ENCODE measurements at places on chromosomes 16 and 17.

DNA sequence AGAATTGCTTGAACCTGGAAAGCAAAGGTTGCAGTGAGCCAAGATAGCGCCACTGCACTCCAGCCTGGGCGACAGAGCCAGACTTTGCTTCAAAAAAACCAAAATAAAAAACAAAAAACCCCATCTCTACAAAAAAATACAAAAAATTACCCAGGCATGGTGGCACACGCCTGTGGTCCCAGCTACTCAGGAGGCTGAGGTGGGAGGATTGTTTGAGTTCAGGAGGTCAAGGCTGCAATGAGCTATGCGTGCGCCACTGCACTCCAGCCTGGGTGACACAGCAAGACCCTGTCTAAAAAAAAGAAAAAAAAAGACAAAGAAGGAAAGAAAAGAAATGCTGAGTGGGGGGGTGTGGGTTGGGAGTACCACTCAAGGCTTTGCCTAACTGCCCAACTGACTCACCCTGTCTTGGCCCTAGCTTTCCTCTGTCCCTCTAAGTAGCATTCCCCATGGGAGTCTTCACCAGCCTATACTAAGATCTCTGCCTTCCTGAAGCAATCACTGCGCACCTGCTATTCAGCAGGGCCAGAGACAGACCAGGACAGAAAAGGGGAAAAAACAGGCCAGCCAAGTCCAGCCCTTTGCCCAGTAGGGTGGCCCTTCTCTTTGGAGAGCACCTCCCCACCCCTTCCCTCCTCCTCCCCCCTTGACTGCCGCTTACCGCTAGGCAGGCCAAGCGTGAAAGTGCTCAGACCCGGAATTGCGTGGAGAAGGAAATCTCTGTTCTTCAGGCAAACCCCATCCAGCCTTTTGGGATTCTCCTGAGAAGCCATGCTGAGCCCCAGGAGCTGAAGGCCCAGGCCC lies 45.8 kb downstream of the RTN4RL1 start:
- no peak for DNase-seq

GRCh38 chr17:69704935-69705334 lies 290.4 kb downstream of the MAP2K6 start:
- DNase-seq = peak; percentile 15

DNA sequence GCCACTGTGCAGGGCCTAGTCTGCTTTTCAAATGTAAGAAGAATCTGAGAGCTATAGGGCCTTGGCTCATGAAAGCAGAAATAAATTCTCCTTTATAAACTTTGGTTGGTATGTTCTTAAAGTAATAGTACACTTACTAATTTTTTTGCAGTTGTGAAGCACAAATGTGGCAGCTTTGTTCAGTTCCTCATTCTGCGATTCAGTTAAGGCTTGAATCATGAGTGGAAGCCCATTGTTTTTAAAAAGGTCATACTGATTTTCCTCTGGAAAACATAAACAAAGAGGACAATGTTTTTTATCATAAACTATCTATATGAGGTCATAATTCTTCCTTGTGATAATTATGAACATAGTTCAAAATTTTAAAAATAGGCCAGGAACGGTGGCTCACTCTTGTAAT lies 23.6 kb upstream of the DYNC1LI2 start:
- DNase-seq = no peak

- DNase-seq = peak; percentile 70
Measured at GRCh38 chr16:78503602-78504001, 404.1 kb downstream of the WWOX start.

DNA sequence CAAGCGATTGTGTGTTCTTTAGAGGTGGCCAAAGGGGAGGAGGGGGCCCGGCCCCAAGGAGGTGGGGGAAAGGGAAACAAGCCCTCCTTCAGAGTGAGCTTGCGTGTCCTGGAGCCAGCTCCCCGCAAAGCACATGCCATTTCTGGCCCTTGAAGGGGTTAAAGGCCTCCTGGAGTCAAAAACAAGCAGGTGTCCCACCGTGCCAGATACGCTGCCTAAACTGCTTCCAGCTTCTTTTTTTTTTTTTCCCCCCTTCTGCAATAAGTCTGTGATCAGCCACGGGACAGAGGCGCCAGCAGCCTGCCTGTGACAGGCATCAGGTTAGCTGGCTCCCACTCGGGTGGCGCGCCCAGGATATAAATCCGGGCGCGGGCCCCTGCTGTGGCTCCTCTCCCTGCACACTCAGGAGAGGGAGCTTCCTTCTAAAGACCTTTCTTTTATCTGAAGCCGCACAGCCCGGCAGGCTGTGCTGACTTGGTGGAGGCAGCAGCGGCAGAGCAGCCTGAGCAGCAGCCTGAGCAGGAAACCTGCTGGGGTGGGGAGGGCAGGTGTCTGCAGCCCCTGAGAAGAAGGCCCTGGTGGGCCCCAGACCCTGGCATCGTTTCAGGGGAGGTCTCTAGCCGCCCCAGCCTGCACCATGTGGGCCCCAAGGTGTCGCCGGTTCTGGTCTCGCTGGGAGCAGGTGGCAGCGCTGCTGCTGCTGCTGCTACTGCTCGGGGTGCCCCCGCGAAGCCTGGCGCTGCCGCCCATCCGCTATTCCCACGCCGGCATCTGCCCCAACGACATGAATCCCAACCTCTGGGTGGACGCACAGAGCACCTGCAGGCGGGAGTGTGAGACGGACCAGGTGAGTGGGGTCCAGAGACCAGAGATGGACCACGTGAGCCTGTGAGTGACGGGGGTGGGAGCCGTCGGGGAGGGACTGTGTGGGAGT lies at the start of gene WFIKKN2:
Gene WFIKKN2 (plus strand): TSS at position 286 of the 934 bp plus-strand sequence. CDS start 352 bp downstream, at position 638.
- no peak for DNase-seq

GRCh38 chr16:23343643-23344612 lies 41.8 kb downstream of the SCNN1B start:
- DNase-seq = no peak

- no peak for DNase-seq
Measured at GRCh38 chr16:67284699-67285646, 5.6 kb downstream of the PLEKHG4 start.

GRCh38 chr16:89166696-89167424 lies 4.7 kb upstream of the CDH15 start:
- DNase-seq = no peak

GRCh38 chr16:89565506-89566372 lies 5.3 kb downstream of the RPL13 start:
- peak; percentile 50 for DNase-seq

GRCh38 chr17:12545877-12546513 lies 119.7 kb upstream of the MYOCD start:
- peak; percentile 45 for DNase-seq

GRCh38 chr17:7834542-7834956 lies 532 bp downstream of the KDM6B start:
- DNase-seq = peak; percentile 88

DNA sequence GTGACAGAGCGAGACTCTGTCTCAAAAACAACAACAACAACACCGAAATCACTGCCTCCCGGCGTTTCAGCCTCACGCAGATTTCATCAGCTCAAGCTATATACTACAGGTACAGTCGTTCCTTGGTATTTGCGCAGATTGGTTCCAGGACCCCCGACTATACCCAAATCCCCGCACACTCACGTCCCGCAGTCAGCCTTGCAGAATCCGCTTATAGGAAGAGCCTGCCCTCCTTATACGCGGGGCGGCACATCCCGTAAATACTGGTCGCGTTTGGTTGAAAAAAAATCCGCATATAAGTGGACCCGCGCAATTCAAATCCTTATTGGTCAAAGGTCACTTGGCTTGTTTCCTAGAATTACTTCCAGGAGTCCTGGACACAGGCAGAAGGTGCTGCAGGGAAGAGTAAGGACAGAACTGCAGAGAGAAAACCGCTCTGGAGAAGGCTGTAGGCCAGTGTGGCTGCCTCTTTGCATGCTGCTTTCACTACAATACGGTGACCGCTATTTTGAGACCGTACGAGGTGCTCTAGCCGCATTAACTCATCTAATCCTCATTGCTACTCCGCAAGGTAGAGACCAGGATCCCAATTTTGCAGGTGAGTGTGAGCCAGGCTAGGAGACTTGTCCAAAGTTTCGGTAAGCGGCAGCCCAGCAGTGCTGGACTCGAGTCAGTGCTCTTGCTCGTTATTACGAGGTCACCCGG lies 718 bp downstream of the NDUFAB1 start:
- no peak for DNase-seq

DNA sequence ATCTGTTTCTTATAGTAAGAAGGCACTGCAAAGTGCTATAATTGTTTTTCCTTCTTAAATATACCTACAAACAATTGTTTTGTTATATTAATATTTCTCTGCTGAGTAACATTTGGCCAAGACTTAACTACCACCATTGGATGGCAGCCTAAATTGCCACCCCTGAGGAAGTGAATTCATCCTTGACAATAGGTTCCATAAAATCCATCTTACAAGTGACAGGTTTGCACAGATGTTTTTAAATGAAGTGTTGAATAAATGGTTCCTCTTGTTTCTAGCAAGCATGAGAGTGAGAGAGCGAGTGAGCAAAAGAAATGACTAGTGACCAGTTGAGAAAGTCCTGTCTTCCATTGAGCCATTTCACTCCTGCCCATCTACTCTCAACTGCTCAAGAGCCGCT lies 8.3 kb upstream of the MPHOSPH6 start:
- no peak for DNase-seq

GRCh38 chr16:74264811-74265210 lies 31.8 kb upstream of the PSMD7 start:
- DNase-seq = no peak

- DNase-seq = no peak
Measured at GRCh38 chr16:47426806-47427205, 34.1 kb downstream of the ITFG1 start.

DNA sequence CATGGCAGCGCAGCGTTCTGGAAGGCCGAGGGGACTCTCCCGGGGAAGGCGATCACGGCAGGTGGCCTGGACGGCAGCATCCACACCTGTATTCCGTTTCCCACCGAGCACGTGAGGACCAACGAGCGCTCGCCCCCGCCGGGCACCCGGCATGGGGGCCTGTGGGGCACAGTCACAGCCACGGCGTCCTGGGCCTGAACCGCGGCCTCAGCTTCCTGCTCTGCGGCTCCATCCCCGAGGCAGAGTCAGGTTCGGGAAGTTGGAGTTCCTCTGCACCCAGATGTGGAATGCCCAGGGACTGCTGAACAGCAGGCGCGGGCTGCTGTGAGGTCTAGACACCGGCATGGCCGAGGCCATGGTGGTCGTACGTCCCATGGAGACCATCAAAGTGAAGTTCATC lies 1713.9 kb downstream of the TP53TG3F start:
- DNase-seq = no peak

DNA sequence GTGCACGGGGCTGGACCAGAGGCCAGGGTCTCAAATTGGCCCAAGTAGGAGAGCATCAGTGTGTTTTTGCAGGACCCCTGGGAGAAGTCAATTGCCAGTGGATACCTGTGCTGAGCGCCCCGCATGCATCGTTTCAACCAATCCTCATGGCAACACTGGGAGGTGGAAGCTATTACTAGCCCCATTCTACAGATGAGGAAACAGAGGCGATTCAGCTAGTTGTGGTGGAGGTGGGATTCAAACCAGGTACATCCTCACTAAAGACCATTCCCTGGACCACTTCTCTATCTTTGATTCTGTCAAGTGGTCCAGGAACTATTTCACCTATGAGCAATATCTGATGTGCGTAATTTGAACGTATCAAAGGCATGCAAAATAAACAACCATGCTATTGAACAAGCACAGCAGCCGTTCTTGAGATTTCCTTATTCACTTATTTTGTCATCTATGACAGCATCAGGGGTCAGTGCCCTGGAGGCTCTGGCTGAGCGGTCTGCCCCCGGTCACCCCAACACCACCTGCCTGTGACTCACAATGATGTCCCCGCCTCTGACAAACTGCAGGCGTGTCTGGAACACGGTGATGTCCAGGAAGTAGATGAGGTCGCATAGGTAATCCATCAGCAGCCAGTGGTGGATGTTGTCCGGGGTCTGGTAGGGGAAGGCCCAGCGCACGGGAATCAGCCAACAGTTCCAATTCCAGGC lies 54.0 kb downstream of the CNGB1 start:
- DNase-seq = no peak

GRCh38 chr17:37710344-37710886 lies 34.4 kb downstream of the HNF1B start:
- peak; percentile 35 for DNase-seq

- DNase-seq = no peak
Measured at GRCh38 chr16:70399951-70400350, 38.9 kb downstream of the ST3GAL2 start.

- DNase-seq = no peak
Measured at GRCh38 chr17:2685696-2686095, 25.9 kb downstream of the CLUH start.

- DNase-seq = no peak
Measured at GRCh38 chr17:59916446-59916845, 23.5 kb downstream of the RPS6KB1 start.

- DNase-seq = no peak
Measured at GRCh38 chr16:74503412-74503811, 82.1 kb upstream of the CLEC18B start.

- no peak for DNase-seq
Measured at GRCh38 chr17:54945231-54945630, 23.2 kb downstream of the COX11 start.

DNA sequence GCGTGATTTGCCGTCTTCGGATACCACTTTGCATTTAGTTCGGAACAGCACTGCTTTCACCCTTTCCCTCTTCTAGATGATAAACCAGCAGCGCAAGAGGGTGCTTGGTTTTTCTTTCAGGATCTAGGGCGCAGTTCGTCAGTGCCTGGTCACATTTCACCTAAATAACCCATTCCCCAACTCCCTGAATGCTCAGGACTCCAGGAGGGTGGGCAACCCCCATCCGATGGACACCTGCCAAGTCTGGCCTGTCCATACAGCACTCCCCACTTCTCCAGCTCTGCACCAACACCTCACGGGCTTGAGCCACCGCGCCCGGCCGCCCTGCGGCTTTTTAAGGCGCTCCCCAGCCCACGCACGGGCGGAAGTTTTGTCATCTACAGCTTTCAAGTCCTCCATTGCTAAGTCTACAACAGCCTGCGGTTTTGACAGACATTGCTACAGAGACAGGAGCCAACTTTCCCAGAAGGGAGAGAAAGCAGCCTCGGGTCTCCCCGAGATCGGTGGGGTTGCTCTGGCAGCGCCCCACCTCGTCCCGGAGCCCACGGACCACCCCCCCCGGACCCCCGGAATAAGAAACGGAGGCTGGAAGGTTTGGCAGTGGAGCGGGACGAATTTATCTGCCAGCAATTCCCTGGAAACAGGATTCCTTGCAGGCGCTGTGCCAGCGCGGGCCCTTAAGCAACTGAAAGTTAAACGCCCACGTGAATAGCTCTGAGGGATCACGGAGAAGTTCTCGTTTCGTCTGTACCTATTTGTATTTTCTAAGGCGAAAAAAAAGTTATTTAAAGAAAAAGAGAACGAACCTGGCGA lies 38.6 kb upstream of the SLFN13 start:
- DNase-seq = peak; percentile 92

Data from suppressor macrophage treated with lipopolysaccharide for 4 hours (primary cell).